Breast epithelium (tissue), 4 donors: ENCODE measurements at places on chromosomes 12 and 14. TPM values are rescaled to one million over a fixed set of nuclear protein-coding genes. Genes with fewer than 3 reads are reported as not detected.

- H3K4me1 ChIP-seq = no peaks in the 10 kb centered on the region
- no peak overlapping the region for H3K4me3 ChIP-seq
- no peaks in the 10 kb centered on the region for H3K36me3 ChIP-seq
Observed at GRCh38 chr14:88351966-88352691, 29.1 kb upstream of the KCNK10 start.

DNA sequence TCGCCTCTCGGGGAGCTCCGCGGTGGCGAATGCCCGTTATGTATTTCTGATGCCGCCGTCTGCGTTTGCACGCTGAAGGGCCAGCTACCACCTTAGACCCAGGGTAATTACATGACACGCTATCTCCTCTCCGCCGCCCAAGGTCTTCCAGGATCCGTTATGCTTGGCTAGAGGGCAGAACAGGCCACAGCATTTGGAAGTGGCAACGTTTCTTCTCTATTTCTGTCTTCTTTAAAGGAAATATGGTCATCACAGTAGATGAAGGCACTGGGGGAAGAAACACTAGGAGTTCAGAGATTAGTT lies 861 bp upstream of the MDGA2 start:
- no peaks in the 10 kb centered on the region for H3K4me1 ChIP-seq
- peak overlapping the region; percentile 63 for H3K4me3 ChIP-seq
- no peak for DNase-seq
- no peaks in the 10 kb centered on the region for H3K36me3 ChIP-seq
- no peaks in the 10 kb centered on the region for H3K27me3 ChIP-seq
- H3K27ac ChIP-seq = no peak overlapping the region

GRCh38 chr12:65821336-65821735 lies 2.9 kb upstream of the HMGA2 start:
- peaks cover 49% of the 10 kb centered on the region for H3K27me3 ChIP-seq
- peaks cover 5% of the 10 kb centered on the region for H3K4me1 ChIP-seq
- DNase-seq = no peak
- H3K27ac ChIP-seq = no peak overlapping the region
- H3K36me3 ChIP-seq = no peaks in the 10 kb centered on the region

The TSPAN8 gene
- total RNA-seq = 18.4 TPM

The DAD1 gene
- 238 TPM for total RNA-seq

The AHSA1 gene
- total RNA-seq = 121 TPM

DNA sequence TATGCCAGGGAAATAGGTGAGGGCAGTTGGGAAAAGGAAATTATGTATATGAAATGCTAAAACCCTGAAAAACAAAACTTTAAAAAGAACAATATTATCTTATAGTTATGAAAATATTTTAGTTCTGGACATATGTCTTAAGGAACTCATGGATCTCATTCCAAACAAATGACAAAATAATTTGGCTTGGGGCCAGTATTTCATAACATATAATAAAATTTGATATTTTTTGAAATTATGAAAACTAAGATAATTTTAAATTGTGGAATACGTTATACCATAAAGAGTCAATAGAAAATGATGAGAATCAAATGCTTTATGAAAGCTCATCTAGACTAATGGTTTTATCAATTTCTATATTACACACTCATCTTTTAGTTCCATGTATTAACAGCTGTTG lies 173.8 kb upstream of the DCN start:
- H3K4me3 ChIP-seq = no peak overlapping the region
- no peaks in the 10 kb centered on the region for H3K27me3 ChIP-seq
- no peaks in the 10 kb centered on the region for H3K36me3 ChIP-seq
- DNase-seq = no peak
